ENCODE measurements at places on chromosomes 11 and 22. TPM values are rescaled to one million over a fixed set of nuclear protein-coding genes. Genes with fewer than 3 reads are reported as not detected.

DNA sequence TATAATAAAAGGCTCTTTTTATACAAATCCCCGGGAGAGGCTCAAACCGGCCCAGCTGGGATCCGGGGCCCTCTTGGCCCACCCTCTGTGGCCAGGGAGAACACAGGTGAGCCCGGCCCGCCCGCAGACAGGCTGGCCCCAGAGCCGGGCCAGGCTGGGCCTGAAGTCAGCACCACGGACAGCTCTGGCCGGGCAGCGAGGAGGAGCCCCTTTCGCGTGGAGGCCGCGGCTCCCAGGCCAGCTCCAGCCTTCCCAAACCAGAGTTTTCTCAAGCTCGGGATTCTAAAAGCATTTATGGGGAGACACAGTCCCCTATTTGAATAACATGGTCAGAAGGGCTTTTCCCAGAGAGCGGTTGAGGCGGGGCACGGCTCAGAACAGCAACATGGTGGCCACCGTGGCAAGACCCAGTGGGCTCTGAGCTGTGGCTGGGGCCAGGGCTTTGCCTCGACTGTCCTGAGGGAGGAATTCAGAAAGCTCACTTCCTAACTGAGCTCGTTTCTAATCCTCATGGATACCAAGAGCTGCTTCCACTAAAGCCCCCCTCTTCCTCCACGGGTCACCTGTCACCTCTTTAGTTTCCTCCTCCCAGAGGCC, 115.4 kb downstream of the BRD1 start:
- no peak overlapping the region for H3K4me3 ChIP-seq
- no peak for DNase-seq
- no peaks in the 10 kb centered on the region for H3K4me1 ChIP-seq

DNA sequence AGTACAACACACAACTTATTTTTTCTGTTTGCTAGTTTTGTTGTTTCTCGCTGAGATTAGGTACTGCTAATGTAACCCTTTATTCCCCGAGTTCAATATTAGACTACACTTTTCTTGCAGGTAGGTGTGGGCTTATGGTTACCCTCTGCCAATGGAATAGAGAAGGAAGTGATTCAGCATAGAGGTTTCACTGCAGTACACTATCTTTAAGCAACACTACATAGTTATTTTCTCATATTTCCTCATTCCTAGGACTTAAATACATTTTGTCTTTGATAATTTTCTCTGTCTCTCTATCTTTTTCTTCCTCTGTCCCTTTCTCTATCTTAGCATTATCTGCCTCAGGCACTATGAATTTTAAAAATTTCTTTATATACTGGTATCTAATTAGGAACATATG, 791.0 kb downstream of the FAM181B start:
- no peaks in the 10 kb centered on the region for H3K36me3 ChIP-seq
- no peaks in the 10 kb centered on the region for H3K4me1 ChIP-seq
- no peaks in the 10 kb centered on the region for H3K27me3 ChIP-seq
- DNase-seq, result no peak

Gene CBLIF
- not detected for total RNA-seq

Gene SYCE3
- not detected for total RNA-seq

GRCh38 chr11:20022363-20023081, 137.8 kb downstream of the DBX1 start:
- H3K4me3 ChIP-seq, result no peak overlapping the region
- H3K36me3 ChIP-seq, result no peaks in the 10 kb centered on the region
- no peaks in the 10 kb centered on the region for H3K27me3 ChIP-seq
- no peaks in the 10 kb centered on the region for H3K4me1 ChIP-seq
- no peak overlapping the region for H3K27ac ChIP-seq
- DNase-seq, result no peak

GRCh38 chr11:83302151-83302550, 16.0 kb upstream of the CCDC90B start:
- H3K27ac ChIP-seq, result no peak overlapping the region
- no peak for DNase-seq
- no peaks in the 10 kb centered on the region for H3K36me3 ChIP-seq
- no peaks in the 10 kb centered on the region for H3K4me1 ChIP-seq
- no peak overlapping the region for H3K4me3 ChIP-seq
- H3K27me3 ChIP-seq, result peaks cover 15% of the 10 kb centered on the region

DNA sequence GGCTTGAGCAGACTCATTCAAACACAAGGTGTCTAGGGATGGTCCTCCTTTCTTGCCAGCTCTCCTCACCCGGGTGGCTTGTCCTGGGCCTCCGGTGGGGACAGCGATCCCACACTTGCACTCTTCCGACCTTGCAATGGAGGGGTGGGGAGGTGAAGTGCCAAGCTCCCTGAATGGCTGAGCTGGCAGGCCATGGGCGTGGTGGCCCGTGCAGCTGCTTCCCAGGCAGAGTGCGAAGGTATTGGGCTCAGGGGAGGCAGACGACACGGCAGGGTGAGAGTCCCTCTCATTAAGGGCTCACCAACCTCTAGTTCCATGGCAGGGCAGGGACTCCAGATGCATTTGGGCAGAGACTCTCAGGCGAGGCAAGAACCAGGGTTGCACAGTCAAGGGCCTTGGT, 11.0 kb upstream of the RASL10A start:
- H3K36me3 ChIP-seq, result no peaks in the 10 kb centered on the region
- H3K4me3 ChIP-seq, result no peak overlapping the region
- H3K27me3 ChIP-seq, result no peaks in the 10 kb centered on the region
- no peak for DNase-seq
- H3K4me1 ChIP-seq, result peaks cover 2% of the 10 kb centered on the region

- no peak overlapping the region for H3K27ac ChIP-seq
- no peak for DNase-seq
- H3K36me3 ChIP-seq, result no peaks in the 10 kb centered on the region
- no peaks in the 10 kb centered on the region for H3K4me1 ChIP-seq
- no peak overlapping the region for H3K4me3 ChIP-seq
Observed at GRCh38 chr11:88117281-88117858, 57.9 kb downstream of the RAB38 start.

GRCh38 chr11:123428116-123428715, 1.9 kb upstream of the GRAMD1B start:
- peaks cover 4% of the 10 kb centered on the region for H3K27me3 ChIP-seq
- H3K4me3 ChIP-seq, result peak overlapping the region; percentile 64
- peaks cover 16% of the 10 kb centered on the region for H3K4me1 ChIP-seq
- H3K27ac ChIP-seq, result no peak overlapping the region
- no peak for DNase-seq

- H3K27ac ChIP-seq, result no peak overlapping the region
- H3K36me3 ChIP-seq, result peaks cover 75% of the 10 kb centered on the region
Observed at GRCh38 chr11:130125638-130126037, 33.9 kb upstream of the ST14 start.

- no peak overlapping the region for H3K27ac ChIP-seq
- no peak for DNase-seq
Observed at GRCh38 chr22:17964156-17964555, 60.2 kb downstream of the MICAL3 start.

GRCh38 chr11:69480547-69481392, 693 bp upstream of the LINC01488 start:
- no peaks in the 10 kb centered on the region for H3K4me1 ChIP-seq
- H3K4me3 ChIP-seq, result no peak overlapping the region
- H3K36me3 ChIP-seq, result no peaks in the 10 kb centered on the region
- H3K27me3 ChIP-seq, result no peaks in the 10 kb centered on the region
- no peak overlapping the region for H3K27ac ChIP-seq

Gene SMC1B
- total RNA-seq, result 0.16 TPM

DNA sequence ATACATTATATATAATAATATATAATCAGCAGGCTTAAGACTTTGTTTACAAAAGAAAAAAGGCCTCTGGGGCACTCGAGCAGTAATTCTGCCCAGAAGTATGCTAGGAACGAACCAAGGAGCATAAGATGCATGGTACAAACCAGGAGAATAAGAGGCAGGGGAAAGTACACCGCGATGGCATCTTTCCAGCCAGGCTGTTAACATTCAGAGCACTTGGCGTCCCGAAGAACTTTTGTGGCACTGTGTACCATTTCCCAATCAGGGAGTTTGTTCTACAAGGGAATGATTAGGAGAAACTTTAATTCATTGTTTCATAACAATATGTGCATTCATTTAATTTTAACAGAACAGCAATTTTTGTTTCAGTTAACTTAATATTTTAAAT, 125.1 kb downstream of the WT1 start:
- H3K36me3 ChIP-seq, result no peaks in the 10 kb centered on the region
- no peak overlapping the region for H3K4me3 ChIP-seq
- no peaks in the 10 kb centered on the region for H3K4me1 ChIP-seq
- H3K27me3 ChIP-seq, result peaks cover 12% of the 10 kb centered on the region
- H3K27ac ChIP-seq, result no peak overlapping the region

DNA sequence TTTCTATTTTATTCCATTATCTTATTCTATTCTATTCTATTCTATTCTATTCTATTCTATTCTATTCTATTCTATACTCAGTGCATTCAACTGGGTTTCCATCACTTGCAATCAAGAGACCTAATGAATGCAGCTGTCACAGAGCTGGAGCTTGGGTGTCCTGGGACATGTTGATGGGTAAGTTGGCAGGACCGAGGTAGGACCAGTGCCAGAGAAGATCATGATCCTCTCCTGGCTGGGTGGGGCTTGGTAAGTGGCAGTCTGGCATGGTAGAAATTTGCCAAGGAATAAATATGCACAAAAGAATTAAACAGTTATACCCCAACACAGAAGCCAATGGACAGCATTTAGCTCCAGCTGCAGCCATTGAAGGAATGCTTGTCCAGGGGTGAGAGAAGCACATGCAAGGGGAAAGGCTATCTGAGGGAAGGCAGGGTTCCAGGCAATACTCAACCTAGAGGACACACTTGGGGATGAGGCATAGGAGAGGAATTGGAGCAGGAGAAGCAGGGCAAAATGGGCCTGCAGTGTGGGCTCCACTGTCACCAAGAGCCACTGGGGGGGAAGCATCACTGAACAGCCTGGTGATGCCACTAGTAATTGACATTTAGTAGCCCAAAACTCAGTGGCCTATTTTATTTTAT, 97.0 kb upstream of the CD82 start:
- no peaks in the 10 kb centered on the region for H3K4me1 ChIP-seq
- no peak overlapping the region for H3K4me3 ChIP-seq
- no peak for DNase-seq

- no peak for DNase-seq
- H3K27me3 ChIP-seq, result no peaks in the 10 kb centered on the region
- H3K4me1 ChIP-seq, result no peaks in the 10 kb centered on the region
- no peak overlapping the region for H3K4me3 ChIP-seq
- H3K36me3 ChIP-seq, result no peaks in the 10 kb centered on the region
Observed at GRCh38 chr22:28223826-28224225, 304.8 kb upstream of the PITPNB start.

DNA sequence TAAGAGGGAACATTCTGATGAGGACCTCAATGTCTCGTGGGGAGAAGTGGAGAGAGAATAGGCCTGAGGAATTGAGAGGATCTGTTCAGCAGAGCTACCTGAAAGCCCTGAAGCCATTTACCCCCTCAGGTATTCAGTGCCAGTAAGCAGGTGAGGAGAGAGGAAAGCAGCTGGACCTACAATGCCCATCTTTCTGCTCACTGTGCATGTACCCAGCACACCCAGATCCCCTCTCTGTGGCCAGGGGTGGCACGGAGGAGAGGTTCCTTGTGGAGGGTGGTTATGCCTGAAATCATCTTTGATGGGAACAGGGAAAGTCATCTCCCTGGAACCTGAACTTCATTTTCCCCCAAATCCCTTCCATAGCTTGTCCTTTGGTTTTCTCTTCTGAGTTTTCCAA, 277.8 kb upstream of the B3GAT1 start:
- no peak for DNase-seq
- no peak overlapping the region for H3K4me3 ChIP-seq
- H3K27me3 ChIP-seq, result peaks cover 21% of the 10 kb centered on the region
- H3K36me3 ChIP-seq, result no peaks in the 10 kb centered on the region
- H3K27ac ChIP-seq, result no peak overlapping the region

- H3K4me3 ChIP-seq, result no peak overlapping the region
- H3K27me3 ChIP-seq, result no peaks in the 10 kb centered on the region
- DNase-seq, result no peak
- H3K36me3 ChIP-seq, result no peaks in the 10 kb centered on the region
- no peaks in the 10 kb centered on the region for H3K4me1 ChIP-seq
Observed at GRCh38 chr22:47189056-47189916, 426.8 kb downstream of the TBC1D22A start.

DNA sequence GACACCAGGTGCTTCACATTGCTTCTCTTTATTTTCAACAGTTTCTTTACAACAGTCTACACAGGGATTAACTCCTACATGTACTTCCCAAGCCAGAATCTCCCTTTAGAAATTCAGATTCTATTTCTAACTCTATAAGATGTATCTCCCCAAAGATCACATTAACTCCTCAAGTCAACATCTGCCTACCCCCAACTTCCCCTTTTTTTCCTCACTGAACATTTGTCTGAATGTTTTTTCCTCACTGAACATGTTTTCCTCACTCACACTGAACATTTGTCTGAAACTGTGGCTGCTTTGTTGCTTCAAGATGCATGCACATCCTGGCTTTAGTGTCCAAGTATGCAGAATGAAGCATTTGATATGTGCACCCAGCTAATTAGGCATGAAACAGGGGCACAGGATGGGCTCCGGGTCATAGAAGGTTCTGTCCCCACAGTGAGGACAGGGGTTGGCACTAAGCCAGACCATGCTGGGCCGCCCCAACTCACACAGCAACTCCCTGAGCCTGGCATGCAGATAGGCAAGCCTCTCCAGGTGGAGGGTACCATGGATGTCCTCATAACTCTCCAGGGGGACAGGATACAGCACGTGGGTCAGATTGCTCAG, 11.3 kb downstream of the PRAME start:
- peaks cover 5% of the 10 kb centered on the region for H3K27me3 ChIP-seq
- DNase-seq, result no peak
- no peak overlapping the region for H3K4me3 ChIP-seq
- H3K4me1 ChIP-seq, result no peaks in the 10 kb centered on the region
- no peaks in the 10 kb centered on the region for H3K36me3 ChIP-seq
- no peak overlapping the region for H3K27ac ChIP-seq

GRCh38 chr11:9899676-9900075, 235.8 kb downstream of the SWAP70 start:
- H3K4me1 ChIP-seq, result peaks cover 2% of the 10 kb centered on the region
- peaks cover 17% of the 10 kb centered on the region for H3K36me3 ChIP-seq
- H3K4me3 ChIP-seq, result no peak overlapping the region
- H3K27ac ChIP-seq, result no peak overlapping the region
- DNase-seq, result no peak
- H3K27me3 ChIP-seq, result no peaks in the 10 kb centered on the region

Gene TMEM45B
- total RNA-seq, result 6.1 TPM

Gene SYNGR1
- total RNA-seq, result 11.4 TPM

GRCh38 chr22:41561335-41561734, 525 bp downstream of the CSDC2 start:
- H3K27ac ChIP-seq, result no peak overlapping the region
- H3K4me3 ChIP-seq, result no peak overlapping the region
- no peak for DNase-seq

GRCh38 chr11:122354025-122354697, 238.1 kb upstream of the BLID start:
- DNase-seq, result no peak
- peaks cover 9% of the 10 kb centered on the region for H3K27me3 ChIP-seq
- H3K4me1 ChIP-seq, result no peaks in the 10 kb centered on the region
- no peak overlapping the region for H3K4me3 ChIP-seq
- no peak overlapping the region for H3K27ac ChIP-seq
- no peaks in the 10 kb centered on the region for H3K36me3 ChIP-seq

- no peak overlapping the region for H3K27ac ChIP-seq
- H3K4me1 ChIP-seq, result no peaks in the 10 kb centered on the region
- no peak for DNase-seq
Observed at GRCh38 chr22:30728826-30729225, 34.2 kb downstream of the OSBP2 start.

- H3K36me3 ChIP-seq, result peaks cover 34% of the 10 kb centered on the region
- no peak for DNase-seq
- no peaks in the 10 kb centered on the region for H3K27me3 ChIP-seq
- H3K4me3 ChIP-seq, result no peak overlapping the region
- peaks cover 22% of the 10 kb centered on the region for H3K4me1 ChIP-seq
Observed at GRCh38 chr11:46465683-46466082, 74.1 kb upstream of the CHRM4 start.

Gene SCGB1D2
- not detected for total RNA-seq

- no peak for DNase-seq
- no peak overlapping the region for H3K27ac ChIP-seq
- no peaks in the 10 kb centered on the region for H3K27me3 ChIP-seq
Observed at GRCh38 chr11:42023267-42023666, 563.8 kb upstream of the LRRC4C start.

Data from naive thymus-derived CD8-positive, alpha-beta T cell (primary cell).